Stimulated activated CD4-positive, alpha-beta T cell treated with anti-CD3 and anti-CD28 coated beads, TNF-alpha, amount 100 ng/mL, for 4 hours (primary cell): ENCODE measurements at places on chromosomes 6 and 20.

DNA sequence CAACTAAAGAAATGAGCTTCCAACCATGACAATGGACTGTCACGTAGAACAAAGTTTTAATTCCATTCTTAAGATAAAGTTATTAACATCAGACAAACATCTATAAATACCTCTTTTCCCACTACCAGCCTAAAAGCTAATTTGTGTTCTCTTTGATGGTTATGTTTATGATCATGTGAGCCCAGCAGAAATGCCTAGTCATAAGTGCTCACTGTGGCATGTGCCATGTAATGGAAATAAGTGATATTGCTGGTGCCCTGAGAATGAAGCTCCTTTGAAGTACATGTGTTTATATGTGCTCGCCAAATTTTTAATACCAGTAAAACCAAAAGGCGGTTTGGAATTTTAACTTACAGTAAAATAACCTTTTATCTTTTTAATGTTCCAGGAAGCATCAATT is 205.8 kb downstream of the ISM1 start:
- DNase-seq, result no peak

- DNase-seq, result no peak
Measured at GRCh38 chr6:70956451-70957283, at the start of gene B3GAT2. TSS of gene B3GAT2 (minus strand) at chr6:70957060. CDS start at chr6:70956429, 631 bp downstream.

DNA sequence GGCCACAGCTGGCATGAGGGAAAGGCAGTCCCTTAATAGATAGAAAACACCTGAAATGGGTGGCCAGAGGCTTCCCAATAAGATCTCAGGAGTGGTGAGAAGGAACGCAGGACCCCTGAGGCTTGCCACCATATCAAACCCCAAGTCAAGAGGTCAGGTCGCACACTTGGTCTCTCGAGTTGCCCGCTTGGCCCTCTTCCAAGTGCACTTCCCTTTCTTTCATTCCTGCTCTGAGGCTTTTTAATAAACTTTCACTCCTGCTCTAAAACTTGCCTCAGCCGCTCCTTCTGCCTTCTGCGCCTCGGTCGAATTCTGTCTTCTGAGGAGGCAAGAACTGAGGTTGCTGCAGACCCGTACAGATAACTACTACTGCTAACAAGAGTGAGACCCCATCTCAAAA is 64.2 kb downstream of the SLC2A10 start:
- no peak for DNase-seq

- no peak for DNase-seq
Measured at GRCh38 chr20:53381568-53382262, 211.9 kb downstream of the ZNF217 start.
